ENCODE measurements at places on chromosomes 1 and 21.

- DNase-seq, result no peak
Measured at GRCh38 chr1:163076446-163076845, 7.3 kb downstream of the RGS4 start.

DNA sequence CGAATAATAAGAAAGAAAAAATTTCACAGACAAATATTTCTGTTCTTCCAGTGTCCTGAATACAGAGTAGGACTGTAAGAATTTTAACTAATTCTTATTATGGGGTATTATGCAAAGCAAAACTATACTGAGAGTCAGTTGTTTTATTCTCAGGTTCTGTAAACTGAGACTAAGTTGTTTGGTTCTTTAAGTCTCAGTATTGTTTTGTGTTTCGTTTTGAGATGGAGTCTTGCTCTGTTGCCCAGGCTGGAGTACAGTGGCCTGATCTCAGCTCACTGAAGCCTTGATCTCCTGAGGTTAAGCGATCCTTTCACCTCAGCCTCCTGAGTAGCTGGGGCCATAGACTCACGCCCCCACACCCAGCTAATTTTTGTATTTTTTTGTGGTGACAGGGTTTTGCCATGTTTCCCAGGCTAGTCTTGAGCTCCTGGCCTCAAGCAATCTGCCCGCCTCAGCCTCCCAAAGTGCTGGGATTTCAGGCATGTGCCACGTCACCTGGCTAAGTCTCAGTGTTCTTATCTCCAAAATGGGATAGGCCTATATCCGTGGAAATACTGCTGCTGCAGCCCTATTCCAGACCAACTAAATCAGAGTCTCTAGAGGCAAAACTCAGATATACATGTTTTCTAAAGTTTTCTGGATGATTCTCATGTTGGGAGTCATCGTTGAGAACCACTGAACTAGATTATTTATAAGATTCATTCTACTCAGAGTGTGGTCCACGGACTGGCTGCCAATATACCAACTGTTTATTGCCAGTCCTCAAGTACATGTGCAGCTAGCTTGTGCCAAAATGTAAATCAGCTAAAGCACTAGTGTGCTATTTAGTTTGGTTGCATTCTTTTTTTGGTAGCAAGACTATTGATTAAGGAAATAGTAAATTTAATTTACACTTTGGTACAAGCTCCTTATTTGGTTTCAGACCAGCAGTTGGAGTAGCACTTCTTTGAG is 116.6 kb downstream of the HS2ST1 start:
- DNase-seq, result no peak

GRCh38 chr1:201032408-201032807 is 8.9 kb upstream of the KIF21B start:
- DNase-seq, result no peak

GRCh38 chr1:18443587-18444520 is 36.9 kb upstream of the KLHDC7A start:
- no peak for DNase-seq

- no peak for DNase-seq
Measured at GRCh38 chr1:195733826-195734225, 874.4 kb downstream of the KCNT2 start.

GRCh38 chr1:70767377-70767776 is 280.2 kb downstream of the PTGER3 start:
- DNase-seq, result peak; percentile 50

DNA sequence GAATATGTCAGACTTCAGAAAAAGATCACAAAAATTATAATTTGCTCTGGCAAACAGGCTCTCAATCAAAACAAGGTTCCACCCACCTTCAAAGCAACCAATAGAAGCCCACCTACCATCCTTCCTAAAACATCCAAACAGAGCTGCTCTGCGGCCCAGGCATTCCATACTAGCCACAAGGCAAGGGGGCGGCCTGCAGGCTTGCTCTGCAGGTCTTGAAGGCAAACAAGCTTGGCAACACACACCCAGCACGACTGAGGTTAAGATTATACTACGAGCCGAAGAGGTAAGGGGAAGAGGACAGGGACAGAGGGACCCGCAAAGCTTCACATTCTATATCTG is 207.3 kb downstream of the SLC45A1 start:
- DNase-seq, result peak; percentile 69

GRCh38 chr1:220484135-220484534 is 43.8 kb upstream of the MARK1 start:
- no peak for DNase-seq

DNA sequence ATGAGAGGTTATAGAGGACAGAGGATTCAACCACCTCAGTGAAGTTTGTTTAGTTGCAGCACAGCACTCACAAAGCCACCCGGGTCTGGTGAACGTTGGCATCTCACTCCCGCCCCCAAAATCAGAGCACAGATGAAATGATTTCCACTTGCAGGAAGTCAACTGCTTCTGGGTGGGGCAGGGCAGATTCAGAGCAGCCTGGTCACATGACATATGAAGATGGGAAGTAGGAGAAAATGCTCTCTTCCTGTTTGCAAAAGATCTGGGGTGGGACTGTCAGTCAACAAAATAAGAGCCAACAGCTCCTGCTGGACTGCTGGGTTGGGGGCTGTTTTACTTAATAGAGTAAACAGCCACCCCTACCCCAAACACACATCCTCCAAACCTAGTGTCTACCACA is 43.2 kb downstream of the LRRC71 start:
- no peak for DNase-seq

- no peak for DNase-seq
Measured at GRCh38 chr1:226216056-226216455, 7.4 kb upstream of the MIXL1 start.

DNA sequence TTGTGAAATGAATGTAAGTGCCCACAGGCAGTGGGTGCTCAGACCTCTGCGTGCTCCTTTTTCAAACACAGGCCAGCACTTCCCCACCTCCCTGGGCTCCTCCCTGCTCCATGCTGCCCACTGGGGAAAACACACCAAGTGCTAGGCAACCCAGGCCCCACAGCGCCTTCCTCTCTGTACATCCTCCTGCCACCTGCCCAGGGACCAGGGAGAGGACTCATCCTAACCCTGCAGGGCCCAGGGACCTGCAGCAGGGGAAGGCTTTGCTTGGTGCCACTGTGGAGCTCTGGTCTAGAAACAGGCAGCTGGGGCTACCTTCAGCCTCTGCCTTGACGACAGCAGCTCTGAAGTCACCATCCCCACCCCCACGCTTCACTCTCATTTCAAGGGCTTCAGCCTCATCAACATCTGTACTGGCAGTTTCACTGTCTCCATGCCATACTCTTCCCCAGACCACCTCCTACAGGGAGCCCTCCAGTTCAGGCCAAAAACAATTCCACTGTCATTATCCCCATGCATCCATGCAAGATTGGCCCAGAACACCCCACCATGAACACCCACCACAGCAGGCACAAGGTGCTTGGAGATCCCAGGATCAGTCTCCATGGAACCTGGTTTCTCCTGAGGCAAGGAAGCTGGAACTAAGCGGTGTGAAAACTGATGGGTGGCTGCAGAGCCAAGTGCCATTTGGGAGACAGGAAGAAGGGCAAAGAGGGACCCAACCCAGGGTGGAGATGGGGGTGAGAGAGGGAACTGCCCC is 1.1 kb downstream of the IGSF8 start:
- no peak for DNase-seq

DNA sequence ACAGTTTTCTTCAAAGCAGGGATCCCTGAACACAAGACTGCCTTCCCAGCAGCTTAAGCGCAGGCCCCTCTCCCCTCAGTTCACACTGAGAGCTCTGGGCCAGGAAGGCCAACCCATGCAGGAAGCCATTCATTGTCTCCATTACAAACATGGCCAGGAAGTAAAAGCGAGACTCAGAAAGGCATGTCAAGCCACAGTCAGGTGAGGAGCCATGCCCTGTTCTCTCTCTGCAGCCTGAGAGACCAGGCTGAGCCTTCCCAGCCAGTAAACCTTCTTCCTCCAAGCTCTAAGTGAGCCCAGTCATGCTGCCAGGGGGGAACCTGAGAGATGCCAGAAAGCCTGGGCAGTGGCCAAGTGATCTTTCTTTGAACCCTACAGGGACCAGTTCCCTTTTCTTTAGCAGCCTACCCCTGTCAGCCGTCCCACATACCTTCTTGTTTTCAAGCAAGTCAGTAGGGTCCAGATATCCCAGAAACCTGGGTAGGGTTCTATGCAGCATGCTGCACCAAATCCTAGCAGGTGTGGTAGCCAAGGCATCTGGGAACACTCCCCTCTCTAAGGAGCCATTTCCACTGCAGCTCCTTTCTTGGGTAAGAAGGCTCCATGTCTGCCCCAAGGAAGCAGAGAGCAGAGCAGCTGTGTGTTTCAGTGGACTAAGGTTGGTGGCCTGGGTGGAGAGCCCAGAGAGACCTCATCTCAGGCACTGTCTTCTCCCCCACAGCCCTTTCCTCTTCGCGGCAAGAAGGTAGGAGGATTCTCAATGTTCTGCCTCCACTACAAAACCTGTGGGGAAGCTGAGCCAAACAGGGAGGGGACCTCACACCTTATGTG is 977 bp downstream of the TRAF3IP3 start:
- no peak for DNase-seq

GRCh38 chr1:118266436-118266835 is 81.4 kb upstream of the SPAG17 start:
- no peak for DNase-seq

- no peak for DNase-seq
Measured at GRCh38 chr1:234315091-234315541, 58.1 kb upstream of the COA6 start.

- no peak for DNase-seq
Measured at GRCh38 chr1:162497104-162497722, 405 bp upstream of the UHMK1 start.

- DNase-seq, result no peak
Measured at GRCh38 chr1:116943438-116943837, 33.7 kb downstream of the PTGFRN start.

GRCh38 chr21:37532868-37533780 is 166.6 kb downstream of the DYRK1A start:
- DNase-seq, result peak; percentile 59

DNA sequence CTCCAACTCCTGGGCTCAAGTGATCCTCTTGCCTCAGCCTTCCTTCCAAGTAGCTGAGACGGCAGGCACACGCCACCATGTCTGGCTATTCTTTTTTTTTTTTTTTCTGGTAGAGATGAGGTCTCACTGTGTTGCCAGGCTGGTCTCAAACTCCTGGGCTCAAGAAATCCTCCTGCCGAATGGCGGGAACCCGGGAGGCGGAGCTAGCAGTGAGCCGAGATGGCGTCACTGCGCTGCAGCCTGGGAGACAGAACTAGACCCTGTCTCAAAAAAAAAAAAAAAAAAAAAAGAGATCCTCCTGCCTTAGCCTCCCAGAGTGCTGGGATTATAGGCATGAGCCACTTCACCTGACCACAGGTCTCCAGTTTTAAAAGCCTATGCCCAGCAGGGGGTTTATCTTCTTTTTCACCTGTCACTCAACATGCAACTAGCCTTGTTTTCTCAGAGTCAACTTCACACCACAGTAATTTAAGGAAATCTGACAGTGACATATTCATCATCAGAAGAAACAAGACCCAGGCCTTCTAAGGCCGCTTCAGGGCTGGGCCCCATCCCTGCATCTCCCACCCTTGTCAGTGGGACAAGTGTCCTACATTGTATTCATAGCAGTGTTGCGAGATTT is 38.3 kb upstream of the GALNT2 start:
- DNase-seq, result no peak

- no peak for DNase-seq
Measured at GRCh38 chr1:184507604-184508280, 120.9 kb downstream of the C1orf21 start.

GRCh38 chr1:161069731-161070270 is at the start of gene ARHGAP30:
Gene ARHGAP30, minus strand, starts transcription at chr1:161069891. Its CDS starts 267 bp downstream, at chr1:161069624.
- no peak for DNase-seq

- no peak for DNase-seq
Measured at GRCh38 chr1:86858524-86859261, 55.2 kb downstream of the SELENOF start.

- no peak for DNase-seq
Measured at GRCh38 chr21:40547906-40548513, 298.9 kb downstream of the DSCAM start.

DNA sequence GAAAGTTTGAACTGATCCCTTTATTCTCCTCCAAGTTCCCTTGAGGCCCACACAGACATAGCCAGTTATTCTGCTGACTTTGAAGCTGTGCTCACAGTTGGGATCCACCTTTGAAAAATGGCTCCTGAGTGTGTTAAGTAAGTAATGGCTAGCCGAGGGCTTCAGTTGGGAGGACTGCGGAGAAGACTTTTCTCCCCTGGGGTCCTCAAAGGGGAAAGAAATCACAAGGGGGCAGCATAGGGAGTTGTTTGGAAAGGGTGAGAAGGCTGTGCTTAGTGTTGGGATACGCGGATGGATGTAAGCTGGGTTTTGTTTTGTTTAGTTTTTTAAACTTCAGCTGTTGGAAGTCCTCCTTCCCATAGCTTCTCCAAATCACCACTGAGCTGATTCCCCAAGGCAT is 8.3 kb downstream of the PGM1 start:
- DNase-seq, result no peak

DNA sequence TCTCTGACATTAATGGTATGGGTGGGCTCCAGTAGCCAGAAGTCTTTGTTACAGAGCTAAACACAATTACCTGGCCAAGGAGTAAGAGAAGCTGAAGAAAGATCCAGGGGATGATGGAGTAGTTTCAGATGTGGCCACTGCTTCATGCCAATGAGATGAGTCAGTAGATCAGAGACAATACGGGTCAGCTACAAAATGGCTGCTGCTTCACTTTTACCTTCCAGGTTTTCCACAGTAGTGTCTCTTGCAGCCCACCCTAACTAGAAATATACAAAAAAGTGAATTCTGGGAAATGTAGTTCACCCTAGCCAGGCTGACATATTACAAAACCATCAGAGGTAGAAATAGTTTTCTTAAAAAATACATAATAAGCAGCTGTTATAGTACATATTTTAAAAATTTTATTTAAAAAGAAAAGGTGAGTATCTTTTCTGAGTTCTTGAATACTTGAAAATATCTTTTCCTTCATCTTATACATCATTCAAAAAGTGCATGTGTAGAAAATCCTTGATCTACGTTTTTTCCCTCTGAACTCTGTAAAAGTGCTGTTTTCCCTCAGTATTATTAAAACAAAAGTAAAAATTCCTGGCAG is 36.1 kb downstream of the LRIF1 start:
- peak; percentile 14 for DNase-seq

DNA sequence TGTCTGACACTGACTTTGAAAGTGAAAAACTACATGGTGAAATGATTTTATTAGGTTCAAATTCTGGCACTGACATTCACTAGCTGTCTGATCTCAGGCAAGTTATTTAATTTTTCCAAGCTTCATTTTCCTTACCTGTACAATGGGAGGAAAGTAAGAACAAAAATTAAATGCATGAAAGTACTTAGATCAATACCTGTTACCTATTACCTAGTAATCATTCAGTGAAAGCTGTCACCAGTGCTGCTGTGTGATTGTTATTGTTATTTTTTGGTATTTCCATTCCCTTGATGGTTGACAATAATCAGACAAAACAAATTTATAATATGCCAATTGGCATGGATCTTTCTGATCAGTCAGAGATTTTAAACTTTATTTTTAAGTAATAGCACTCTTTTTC is 1.6 kb downstream of the C8A start:
- DNase-seq, result no peak

DNA sequence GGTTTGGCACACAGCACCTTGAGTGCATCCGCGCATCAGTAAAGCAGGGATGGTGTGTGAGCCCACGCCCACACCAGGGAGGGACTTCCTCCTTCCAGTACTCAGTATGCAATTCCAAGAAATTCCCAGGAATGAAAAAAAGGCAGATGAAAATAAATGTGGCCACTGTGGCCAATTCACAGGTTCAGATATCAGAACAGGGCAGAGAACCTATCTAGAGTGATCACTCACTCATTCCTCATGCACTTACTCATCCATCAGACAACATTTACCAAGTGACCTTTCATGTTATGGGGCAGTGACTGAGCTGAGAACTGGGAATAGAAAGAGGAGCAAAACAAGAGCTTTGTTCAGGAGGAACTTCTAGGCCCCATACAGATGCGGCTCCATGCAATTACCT is 113.7 kb downstream of the ZSCAN20 start:
- no peak for DNase-seq

- no peak for DNase-seq
Measured at GRCh38 chr1:226069811-226070489, 7.4 kb downstream of the H3-3A start.
